ENCODE measurements at places on chromosomes 5 and 9. TPM values are rescaled to one million over a fixed set of nuclear protein-coding genes. Genes with fewer than 3 reads are reported as not detected.

The ADAMTSL2 gene
- 1.0 TPM for total RNA-seq

The PPP3R2 gene
- not detected for total RNA-seq

The EFNA5 gene
- not detected for total RNA-seq

DNA sequence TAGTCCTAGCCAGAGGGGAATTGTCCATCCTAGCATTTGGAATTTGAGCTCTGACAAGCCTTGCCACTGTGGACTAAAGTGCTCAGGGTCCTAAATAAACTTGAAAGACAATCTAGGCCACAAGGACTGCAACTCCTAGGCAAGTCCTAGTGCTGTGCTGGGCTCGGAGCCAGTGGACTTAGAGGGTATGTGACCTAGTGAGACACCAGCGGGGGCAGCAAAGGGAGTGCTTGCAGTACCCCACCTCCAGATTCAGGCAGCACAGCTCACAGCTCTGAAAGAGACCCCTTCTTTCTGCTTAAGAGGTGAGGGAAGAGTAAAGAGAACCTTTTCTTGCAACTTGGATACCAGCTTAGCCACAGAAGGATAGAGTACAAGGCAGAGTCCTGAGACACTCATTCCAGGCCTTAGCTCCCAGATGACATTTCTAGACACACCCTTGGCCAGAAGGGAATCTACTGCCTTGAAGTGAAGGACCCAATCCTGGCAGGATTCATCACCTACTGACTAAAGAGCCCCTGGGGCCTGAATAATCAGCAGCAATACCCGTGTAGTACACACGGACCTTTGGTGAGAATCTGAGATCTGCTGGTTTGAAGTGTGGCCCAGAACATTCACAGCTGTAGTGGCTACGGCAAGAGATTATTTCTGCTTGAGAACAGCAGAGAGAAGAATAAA, 164.6 kb downstream of the CCDC171 start:
- DNase-seq, result no peak

DNA sequence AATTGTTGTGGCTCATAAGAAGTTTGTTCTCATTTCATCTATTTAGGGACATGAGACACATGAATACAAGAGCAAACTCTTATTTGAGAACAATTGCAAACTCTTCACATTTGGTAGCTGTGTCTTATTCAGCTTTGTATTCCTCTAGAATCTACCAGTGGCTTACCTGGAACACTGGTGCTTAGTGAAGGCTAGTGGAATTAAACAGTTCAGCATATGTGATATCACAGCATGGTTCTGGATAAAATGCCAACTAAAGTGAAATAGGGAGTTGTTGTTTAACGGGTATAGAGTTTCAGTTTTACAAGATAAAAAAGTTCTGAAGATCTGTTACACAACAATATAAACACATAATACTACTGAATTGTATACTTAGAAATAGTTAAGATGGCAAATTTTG, 48.9 kb downstream of the NRG2 start:
- no peak for DNase-seq

- no peak for DNase-seq
These were observed 147.2 kb downstream of the IZUMO3 start for GRCh38 chr9:24398466-24398865.

DNA sequence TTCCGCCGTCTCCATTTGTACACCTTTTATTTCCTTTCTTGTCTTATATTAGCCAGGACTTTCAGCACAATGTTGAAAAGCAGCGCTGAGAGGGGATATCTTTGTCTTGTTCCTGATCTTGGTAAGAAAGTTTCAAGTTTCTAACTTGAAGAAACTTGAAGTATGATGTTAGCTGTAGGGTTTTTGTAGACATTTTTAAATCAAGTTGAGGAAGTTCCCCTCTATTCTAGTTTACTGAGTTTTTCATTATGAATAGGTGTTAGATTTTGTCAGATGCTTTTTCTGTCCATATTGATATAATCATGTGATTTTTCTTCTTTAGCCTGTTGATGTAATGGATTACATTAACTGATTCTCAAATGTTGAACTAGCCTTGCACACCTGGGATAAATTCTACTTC, 425.7 kb downstream of the PIK3R1 start:
- DNase-seq, result no peak

GRCh38 chr5:138950421-138951031, 75.4 kb upstream of the LRRTM2 start:
- no peak for DNase-seq

DNA sequence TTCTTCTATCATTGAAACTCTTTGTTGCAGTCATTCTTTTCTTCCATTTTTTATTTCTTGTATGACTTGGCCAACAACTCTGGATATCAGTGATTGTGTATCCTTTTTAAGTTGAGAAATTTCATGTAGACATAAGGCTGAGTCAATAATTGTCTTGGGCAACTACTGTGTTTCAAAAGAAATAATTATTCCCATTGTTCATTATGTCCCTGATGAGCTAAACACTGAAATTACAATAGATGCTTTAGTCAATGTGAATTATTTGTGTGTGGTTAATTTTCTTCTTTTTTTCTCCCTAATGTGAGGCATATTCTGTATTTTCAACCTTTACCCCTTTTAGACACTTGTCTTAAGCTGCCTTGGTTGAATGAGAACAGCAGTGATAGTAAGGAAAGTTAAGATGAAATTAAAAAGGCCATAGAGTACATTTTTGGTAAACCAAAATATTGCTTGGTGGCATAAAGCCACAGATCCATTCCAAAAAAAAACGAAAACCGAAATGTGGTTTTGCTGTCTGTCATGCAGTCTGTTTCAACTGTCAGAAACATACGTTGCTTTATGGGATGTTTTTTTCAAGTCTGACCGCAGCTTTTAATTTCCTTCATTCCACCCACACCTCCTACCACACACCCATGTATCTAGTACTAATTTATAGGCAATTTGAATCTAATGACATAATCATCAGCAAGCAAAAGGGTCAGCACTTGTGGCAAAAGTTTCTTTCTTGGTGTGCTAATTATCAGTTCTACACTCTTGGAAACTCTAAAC, 21.1 kb downstream of the TLE4 start:
- no peak for DNase-seq

GRCh38 chr5:138212828-138213160, 329 bp downstream of the CDC23 start:
- no peak for DNase-seq

GRCh38 chr5:79743846-79744605, 54.4 kb downstream of the CMYA5 start:
- no peak for DNase-seq

- DNase-seq, result no peak
These were observed 112.7 kb upstream of the ITGA1 start for GRCh38 chr5:52674815-52675545.
